ENCODE measurements at places on chromosomes 5 and 9.

- no peak for DNase-seq
These were observed 10.8 kb downstream of the TNFSF8 start for GRCh38 chr9:114919611-114920010.

DNA sequence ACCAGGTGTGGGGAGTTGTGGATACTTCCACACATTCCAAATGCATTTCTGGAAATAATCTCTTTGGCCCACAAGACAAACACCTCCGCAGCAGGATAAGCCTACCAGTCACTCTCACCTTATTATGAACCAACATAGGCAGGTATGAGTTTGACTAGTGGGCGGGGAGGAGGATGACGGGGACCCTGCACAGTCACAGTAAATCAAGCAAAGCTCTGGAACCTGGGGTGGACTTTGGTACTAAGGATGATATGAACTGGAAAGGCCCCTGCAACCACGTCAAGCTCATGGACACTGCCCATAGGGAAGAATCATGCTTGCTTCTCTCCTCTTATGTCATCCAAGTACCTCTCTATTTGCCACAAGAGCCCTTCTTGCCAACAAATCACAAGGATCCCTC lies 259.4 kb downstream of the HSPA4 start:
- no peak for DNase-seq

DNA sequence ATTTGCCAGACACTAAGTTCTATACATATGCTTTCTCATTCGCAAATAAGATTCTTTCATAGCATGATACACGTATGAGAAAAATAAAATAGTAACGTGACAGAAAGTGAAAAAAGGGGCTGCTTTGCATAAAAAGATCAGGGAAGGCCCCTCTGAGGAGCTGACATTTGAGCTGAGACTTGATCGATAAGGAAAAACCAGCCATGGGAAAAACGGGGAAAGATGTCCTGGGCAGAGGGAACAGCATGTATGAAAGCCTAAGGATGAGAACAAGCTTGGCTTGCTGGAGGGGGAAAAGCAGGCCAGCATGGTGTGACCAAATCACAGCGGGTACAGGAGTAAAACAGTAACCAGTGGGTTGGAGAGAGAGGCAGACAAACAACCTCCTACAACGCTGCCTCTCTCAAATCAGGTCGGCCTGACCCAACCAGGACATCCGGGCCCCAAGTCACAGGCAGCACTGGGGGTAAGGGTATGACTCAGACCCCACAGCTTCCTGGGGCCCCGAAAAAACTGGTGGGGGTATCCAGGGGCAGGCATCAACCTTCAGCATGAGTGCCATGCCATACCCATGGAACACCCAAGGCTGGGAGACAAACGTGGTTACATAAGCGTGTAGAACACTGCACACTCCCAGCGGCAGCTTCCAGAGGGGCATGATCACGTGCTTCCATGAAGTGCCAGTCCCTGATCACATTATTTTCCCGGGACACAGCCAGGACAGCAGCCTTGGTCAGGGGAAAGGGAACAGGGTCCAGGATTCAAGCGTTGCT lies 2.2 kb downstream of the TNIP1 start:
- DNase-seq = no peak

- no peak for DNase-seq
These were observed 76.2 kb downstream of the TMC1 start for GRCh38 chr9:72597601-72598000.

GRCh38 chr9:137310189-137311052 lies 8.3 kb upstream of the NRARP start:
- no peak for DNase-seq

DNA sequence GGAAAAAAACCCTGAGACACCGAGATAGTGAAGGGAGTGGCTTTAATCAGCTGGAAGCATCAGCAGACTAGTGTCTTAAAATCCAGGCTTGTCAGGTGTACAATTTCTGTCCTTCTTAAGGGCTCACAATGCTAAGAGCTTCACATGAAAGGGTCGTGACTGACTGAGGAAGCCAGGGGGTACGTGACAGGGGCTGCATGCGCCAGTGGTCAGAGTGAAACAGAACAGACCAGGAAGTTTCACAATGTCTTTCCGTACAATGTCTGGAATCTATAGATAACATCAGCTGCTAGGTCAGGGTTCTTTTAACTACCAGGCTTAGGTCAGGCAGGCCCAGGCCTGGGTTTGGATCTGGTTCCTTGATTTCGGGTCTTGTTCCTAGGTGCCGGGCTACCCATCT lies 253.0 kb downstream of the CDH10 start:
- DNase-seq = no peak

- no peak for DNase-seq
These were observed 37.2 kb upstream of the HNRNPA0 start for GRCh38 chr5:137791387-137791786.

GRCh38 chr9:86470326-86470725 lies 116.1 kb upstream of the TUT7 start:
- DNase-seq = no peak

- DNase-seq = no peak
These were observed 126.3 kb downstream of the HMHB1 start for GRCh38 chr5:143938230-143938629.

DNA sequence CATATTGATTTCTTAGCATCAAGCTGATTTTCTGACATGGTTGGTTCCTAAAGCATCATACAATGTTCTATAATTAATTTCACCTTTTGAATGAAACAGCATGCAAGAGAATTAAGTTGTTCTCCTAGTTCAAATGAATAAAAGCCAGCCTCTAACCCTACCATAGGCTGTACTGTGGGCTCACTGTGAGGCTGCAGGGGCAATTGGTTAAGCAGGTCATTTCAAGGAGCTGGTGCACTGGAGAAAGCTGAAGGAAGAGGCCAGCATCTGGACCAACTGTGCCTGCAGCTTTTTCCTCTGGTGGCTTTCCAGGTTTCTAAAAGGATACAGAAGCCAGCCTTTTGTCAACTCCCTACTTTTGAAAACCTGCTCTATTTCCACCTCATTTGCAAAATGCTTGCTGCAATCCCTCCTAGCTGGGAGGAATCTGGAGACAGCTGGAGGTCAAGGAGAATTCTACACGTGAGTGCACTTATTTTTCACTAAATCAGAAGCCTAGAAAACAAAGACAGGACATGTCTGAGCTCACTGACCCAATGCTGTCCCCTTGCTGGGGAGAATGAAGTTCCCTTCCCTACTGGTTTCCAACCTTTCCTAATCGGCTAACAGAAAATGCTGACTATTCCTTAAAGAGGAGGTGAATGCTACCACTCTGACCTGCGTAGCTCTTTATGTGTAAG lies 158.9 kb downstream of the APBA1 start:
- DNase-seq = no peak

- no peak for DNase-seq
These were observed 223.3 kb downstream of the MEF2C start for GRCh38 chr5:88659529-88660263.

GRCh38 chr5:151743530-151743929 lies 14.9 kb downstream of the ATOX1 start:
- DNase-seq = no peak

- peak; percentile 95 for DNase-seq
These were observed at the start of the genes BRD8 and KIF20A for GRCh38 chr5:138178516-138179276. BRD8 (minus strand) TSS chr5:138178630; CDS start chr5:138178614, 16 bp downstream. KIF20A (plus strand) TSS chr5:138179112; CDS start chr5:138179681, 569 bp downstream.

DNA sequence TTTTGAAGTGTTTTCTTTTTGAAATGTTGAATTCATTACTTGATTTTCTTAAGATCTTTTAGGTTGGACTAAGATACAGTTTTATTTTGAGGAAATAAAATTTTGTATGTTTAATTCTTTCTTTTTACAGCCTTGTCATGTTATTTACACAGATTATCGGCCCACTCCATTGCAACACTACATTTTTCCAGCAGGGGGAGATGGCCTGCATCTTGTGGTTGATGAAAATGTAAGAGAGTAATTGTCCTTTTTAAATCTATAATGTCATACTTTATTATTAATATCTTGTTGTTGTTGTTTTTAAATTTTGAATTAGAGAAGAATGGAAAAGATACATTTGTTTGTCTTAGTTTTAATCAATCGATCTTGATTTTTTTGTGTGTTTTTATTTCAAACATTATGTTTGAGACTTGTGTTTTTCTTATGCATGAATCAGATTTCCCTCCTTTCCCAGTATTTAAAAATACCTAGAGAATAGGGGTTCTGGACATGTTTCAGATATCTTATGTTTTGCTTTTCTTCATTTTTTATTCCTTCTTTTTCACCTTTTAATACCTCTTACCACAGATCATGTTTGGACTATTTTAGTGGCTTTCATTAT lies 36.7 kb downstream of the MTREX start:
- peak; percentile 62 for DNase-seq

DNA sequence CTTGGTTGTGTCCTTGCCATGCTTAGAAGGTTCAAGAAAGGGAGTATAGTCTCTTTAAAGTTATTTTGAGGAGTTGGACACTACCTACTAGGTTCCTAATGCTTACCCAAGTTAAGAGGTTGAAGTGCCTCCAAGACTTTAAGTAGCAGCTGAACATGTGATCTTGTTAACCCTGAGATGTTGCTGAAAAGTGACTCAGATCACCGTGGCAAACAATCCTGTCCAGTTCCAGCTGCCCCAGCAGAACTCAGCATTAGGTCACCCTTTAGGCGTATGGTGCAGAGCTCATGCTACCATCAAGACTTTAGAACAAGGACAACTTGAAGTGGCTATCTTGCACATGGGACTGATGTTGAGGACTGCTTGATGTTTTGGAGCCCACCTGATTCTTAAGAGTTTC lies 22.5 kb downstream of the ZNF462 start:
- no peak for DNase-seq

- peak; percentile 18 for DNase-seq
These were observed 85.7 kb downstream of the GRAMD2B start for GRCh38 chr5:126508962-126509279.

DNA sequence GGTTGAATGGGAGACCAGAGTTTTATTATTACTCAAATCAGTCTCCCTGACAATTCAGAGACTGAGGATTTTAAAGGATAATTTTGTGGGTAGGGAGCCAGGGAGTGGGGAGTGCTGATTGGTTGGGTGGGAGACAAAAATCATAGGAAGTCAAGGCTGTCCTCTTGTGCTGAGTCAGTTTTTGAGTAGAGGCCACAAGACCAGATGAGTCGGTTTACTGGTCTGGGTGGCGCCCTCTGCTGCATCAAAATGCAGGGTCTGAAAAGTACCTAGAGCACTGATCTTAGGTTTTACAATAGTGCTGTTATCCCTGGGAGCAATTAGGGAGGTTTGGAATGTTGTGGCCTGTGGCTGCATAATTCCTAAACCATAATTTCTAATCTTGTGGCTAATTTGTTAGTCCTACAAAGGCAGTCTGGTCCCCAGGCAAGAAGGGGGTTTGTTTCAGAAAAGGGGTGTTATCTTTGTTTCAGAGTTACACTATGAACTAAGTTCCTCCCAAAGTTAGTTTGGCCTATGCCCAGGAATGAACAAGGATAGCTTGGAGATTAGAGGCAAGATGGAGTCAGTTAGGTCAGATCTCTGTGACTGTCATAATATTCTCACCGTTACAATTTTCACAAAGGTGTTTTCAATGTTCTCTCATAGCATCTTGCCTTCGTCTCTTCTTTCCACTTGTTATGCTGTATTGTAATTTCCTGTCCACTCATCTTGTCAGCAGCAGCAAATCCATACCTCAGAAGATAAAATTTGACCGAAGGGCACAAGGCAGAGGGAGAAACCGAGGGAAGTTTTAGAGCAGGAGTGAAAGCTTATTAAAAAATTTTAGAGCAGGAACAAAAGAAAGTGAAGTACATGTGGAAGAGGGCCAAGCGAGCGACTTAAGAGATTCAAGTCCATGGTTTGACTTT lies 59.2 kb upstream of the CLINT1 start:
- DNase-seq = peak; percentile 84

GRCh38 chr5:134877159-134877558 lies 3.0 kb downstream of the TXNDC15 start:
- no peak for DNase-seq

GRCh38 chr5:33092719-33093118 lies 348.0 kb upstream of the TARS1 start:
- DNase-seq = no peak

DNA sequence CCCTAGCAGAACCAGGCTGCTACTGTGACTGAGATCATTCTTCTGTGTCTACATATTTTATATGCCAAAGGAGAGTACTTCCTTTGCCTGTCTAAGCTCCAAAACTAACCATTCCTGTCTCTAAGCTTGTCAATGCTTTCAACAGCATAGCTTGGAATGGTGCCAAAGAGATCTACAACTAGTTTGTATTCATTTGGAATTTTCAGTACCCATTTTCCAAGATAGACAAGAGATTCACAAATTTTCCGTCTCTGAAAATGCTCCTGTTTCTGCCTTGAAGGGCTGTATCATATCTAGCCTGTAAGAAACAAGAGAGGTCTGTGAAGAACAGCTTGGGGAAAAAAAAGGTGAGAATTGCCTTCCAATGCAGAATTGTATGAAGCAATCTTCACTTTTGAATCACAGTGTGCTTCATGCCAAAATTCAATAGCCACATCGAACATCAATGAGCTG lies 334.4 kb upstream of the ACTBL2 start:
- DNase-seq = no peak

- DNase-seq = no peak
These were observed 1.0 kb downstream of the NIPSNAP3A start for GRCh38 chr9:104748359-104749031.

DNA sequence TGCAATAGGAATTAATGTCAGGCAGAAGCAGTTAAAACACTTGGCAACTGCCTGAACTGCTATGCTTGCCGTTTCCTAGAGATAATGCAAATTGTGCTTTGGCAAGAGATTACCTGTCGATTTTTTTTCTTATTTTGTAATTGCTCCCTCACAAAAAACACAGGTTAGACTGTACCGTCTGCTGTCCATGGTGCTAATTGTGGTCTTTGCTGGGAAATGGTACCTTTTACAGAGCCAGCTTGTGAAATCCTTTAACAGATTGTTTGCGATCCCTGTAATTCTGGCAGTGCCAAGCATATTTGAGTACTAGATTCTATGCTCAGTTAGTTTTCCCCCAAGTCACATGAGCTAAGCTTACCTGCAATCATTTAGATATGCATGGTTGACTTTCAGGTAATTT lies 2125.8 kb upstream of the WWC1 start:
- no peak for DNase-seq

DNA sequence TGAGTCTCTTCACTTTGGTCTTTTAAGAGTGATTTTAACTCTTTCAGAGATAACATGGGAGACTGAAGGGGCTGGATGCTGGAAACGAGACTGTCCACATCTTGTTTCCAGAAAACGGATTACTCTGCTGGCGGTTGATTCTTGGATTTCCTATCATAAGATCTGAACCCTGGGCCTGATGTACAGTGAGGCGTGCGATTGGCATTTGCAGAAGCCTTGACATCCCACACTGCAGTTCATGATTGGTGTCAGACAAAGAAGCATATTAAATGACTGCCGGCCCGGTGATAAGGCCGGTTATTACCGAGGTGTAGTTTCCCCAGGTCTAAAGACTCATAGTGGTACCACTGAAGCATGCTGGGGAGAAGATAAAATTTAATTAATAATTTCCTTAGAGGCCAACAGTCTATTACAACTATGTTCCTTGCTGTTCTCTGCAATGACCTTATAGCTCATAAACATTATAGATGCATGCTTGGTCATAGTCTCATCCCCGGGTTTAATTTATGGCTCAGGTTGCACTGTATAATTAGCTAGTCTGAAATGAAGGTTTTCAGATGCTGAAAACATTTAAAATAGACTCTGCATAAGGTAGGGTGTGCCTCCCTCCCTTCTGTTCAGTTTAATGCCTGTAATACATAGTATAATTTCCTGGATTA lies 99.2 kb downstream of the PPP2R2B start:
- DNase-seq = no peak
